Neural progenitor cell (in vitro differentiated cells): ENCODE measurements at places on chromosomes 11 and 22. TPM values are rescaled to one million over a fixed set of nuclear protein-coding genes. Genes with fewer than 3 reads are reported as not detected.

CCND1 gene
- total RNA-seq, result 85.0 and 94.0 TPM in 2 replicates

GRCh38 chr22:35978889-35979288 lies 49.7 kb downstream of the RBFOX2 start:
- no peaks in the 10 kb centered on the region for H3K27me3 ChIP-seq
- DNase-seq, result no peak
- peaks cover 43% of the 10 kb centered on the region for H3K4me1 ChIP-seq

GRCh38 chr11:96329419-96329818 lies 13.6 kb downstream of the MAML2 start:
- no peaks in the 10 kb centered on the region for H3K36me3 ChIP-seq
- no peak for DNase-seq
- no peaks in the 10 kb centered on the region for H3K27me3 ChIP-seq
- no peak overlapping the region for H3K4me3 ChIP-seq

PIWIL4 gene
- total RNA-seq, result 1.1 and 1.3 TPM in 2 replicates

DNA sequence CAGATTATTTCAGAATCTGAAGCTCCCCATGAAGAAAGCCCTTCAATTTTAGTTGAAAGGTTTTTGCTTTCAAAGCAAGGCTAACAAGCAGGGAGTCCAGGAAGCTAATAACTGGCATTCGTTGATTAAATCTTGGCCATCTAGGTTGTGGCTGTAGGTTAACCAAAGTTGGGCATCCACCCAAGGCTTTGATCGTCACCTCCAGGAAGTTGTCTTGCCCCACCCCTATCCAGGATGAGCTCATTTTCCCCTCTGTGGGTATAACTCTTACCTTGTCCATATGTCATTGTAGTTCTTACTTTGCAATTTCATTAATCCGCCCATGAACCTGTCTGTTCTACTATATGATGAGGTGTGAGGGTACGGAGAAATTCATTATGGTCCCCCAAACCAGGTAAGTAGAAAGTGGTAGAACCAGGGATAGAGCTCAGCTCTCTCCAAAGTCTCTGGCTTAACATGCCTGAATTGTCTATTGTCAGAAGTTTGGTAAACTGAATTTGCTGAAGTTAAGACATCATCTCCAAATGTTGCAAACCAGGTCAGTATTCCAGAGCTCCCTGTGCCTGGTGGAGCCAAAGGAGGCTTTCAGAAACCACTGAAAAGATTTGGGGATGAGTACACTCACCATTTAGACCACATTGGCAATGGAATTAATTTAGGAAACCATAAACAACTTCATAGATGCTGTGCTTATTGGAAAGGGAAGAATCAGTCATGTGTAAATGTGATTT lies 97.1 kb downstream of the CD44 start:
- DNase-seq, result no peak
- no peak overlapping the region for H3K4me3 ChIP-seq
- H3K36me3 ChIP-seq, result no peaks in the 10 kb centered on the region
- H3K27me3 ChIP-seq, result no peaks in the 10 kb centered on the region
- no peak overlapping the region for H3K27ac ChIP-seq

DNA sequence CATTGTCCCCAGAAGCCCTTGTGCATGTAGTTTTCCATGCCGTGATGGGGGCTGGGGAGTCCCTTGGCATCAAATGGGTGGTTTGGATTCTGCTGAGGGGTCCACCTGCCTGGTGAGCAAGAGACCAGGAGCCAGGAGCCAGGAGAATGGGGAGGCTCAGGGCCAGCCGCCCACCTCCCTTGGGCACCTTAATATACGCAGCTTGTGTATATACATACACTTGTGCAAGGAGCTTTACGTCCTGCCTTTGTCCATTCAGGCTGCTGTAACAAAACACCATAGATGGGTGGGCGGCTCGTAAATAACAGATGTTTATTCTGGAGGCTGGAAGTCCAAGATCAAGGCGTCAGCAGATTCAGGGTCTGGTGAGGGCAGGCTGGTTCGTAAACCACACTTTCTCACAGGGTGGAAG lies 62.5 kb downstream of the SMIM38 start:
- no peaks in the 10 kb centered on the region for H3K36me3 ChIP-seq
- H3K27ac ChIP-seq, result no peak overlapping the region
- H3K4me3 ChIP-seq, result no peak overlapping the region
- H3K27me3 ChIP-seq, result no peaks in the 10 kb centered on the region
- no peaks in the 10 kb centered on the region for H3K4me1 ChIP-seq
- DNase-seq, result no peak

- H3K36me3 ChIP-seq, result no peaks in the 10 kb centered on the region
- no peak overlapping the region for H3K4me3 ChIP-seq
- no peaks in the 10 kb centered on the region for H3K27me3 ChIP-seq
- H3K4me1 ChIP-seq, result no peaks in the 10 kb centered on the region
- no peak overlapping the region for H3K27ac ChIP-seq
Observed at GRCh38 chr11:528815-529727, 6.3 kb downstream of the HRAS start.

OR2AT4 gene
- 0.22 TPM in 1 of 2 replicates, not detected in the other for total RNA-seq

DNA sequence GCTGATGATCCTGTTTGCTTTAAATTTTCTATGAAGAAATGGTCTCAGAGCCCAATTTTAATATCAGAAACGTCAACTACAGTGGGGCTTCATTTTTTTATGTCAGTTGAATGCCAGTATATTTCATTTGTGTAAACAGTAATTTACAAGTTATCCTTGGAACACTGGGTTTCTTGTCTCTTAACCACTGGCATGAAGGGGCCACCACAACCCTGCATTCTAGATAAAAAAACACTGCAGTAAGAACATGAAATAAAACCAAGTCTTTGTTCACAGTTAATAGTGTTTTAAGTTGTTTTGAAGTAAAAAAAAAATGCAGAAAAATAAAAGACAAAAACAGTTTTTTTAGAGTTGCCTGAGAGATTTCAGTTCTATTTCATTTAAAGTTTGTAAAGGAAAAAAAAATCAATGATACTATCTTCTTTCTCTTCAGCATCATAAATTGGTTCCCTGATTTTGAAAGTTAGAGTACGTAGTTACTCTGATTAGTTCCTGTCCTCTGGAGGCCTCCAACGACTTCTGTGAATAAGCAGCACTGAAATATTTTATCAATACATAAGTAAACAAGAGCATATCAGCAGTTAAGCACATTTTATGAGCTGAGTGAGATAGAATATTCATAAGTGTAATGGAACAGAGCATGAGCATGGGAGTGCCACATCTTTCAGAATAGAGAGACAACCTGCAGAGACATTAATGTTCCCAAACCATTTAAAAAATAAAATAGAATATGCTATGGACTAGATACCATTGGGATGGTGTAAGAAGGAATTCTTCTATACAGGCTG lies 7.8 kb upstream of the DDI1 start:
- H3K27me3 ChIP-seq, result no peaks in the 10 kb centered on the region
- H3K36me3 ChIP-seq, result no peaks in the 10 kb centered on the region
- no peak for DNase-seq
- H3K4me1 ChIP-seq, result peaks cover 6% of the 10 kb centered on the region
- no peak overlapping the region for H3K27ac ChIP-seq

PKNOX2 gene
- total RNA-seq, result 4.3 and 7.2 TPM in 2 replicates

DNA sequence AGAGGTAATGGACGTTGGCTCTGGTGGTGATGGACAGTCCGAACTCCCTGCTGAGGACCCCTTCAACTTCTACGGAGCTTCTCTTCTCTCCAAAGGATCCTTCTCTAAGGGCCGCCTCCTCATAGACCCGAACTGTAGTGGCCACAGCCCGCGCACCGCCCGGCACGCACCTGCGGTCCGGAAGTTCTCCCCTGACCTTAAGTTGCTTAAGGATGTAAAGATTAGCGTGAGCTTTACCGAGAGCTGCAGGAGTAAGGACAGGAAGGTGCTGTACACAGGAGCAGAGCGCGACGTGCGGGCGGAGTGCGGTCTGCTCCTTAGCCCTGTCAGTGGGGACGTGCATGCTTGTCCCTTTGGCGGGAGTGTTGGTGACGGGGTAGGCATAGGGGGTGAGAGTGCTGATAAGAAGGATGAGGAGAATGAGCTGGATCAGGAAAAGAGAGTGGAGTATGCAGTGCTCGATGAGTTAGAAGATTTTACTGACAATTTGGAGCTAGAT lies 6.1 kb downstream of the DGCR8 start:
- DNase-seq, result no peak
- no peaks in the 10 kb centered on the region for H3K27me3 ChIP-seq
- no peak overlapping the region for H3K4me3 ChIP-seq
- peaks cover 7% of the 10 kb centered on the region for H3K36me3 ChIP-seq
- no peak overlapping the region for H3K27ac ChIP-seq

OR52E8 gene
- total RNA-seq, result 0.46 TPM in 1 of 2 replicates, not detected in the other

BRMS1 gene
- 16.4 and 34.6 TPM in 2 replicates for total RNA-seq

DNA sequence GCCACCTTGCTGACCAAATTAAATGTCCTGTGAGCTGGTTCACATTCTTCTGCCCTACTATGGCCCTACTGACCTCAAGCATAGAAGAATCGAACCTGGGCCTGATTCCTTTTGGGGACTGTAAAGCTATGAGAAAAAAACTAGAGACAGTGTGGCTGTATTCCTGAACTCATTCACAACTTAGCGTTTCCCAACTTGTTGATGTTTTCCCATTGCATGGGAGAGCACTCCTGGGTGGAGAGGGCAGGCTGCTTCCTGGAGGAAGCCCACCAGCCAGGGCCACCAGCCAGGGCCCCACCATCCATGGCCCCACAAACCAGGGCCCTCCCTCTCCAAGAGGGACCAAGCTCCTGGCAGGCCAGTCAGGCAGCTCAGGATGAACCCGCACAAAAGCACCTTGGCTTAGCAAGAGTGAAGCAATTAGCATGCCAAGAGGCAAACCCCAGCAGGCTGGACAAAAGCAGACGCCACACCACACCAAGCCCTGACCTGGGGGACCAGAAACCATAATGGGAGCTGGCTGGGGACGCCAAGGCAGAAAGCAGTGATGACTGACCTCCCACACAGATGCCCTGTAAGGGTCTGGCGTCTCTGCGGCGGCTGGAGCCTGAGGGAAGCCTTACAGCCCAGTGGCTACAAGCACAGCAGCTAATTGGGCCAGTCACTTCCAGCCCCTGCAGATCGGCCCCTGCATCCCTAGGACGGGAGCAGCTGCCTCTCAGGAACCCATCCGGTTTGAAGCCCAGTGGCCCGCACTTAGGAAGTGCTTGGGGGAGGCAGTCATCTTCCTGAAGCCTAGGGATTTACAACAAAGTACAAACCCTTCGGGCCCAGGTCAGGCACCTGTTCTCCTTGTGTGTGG lies 2.1 kb downstream of the CERK start:
- peak; percentile 60 for DNase-seq
- peaks cover 29% of the 10 kb centered on the region for H3K4me1 ChIP-seq
- no peaks in the 10 kb centered on the region for H3K36me3 ChIP-seq
- H3K4me3 ChIP-seq, result peak overlapping the region; percentile 94

- no peak for DNase-seq
- H3K4me1 ChIP-seq, result peaks cover 11% of the 10 kb centered on the region
- H3K27ac ChIP-seq, result no peak overlapping the region
- peaks cover 30% of the 10 kb centered on the region for H3K27me3 ChIP-seq
- H3K4me3 ChIP-seq, result no peak overlapping the region
- H3K36me3 ChIP-seq, result no peaks in the 10 kb centered on the region
Observed at GRCh38 chr22:44543781-44544477, 45.9 kb upstream of the RTL6 start.

CRYBB2 gene
- total RNA-seq, result 0.65 TPM in 1 of 2 replicates, not detected in the other

GRCh38 chr11:63563201-63564055 lies at the start of gene PLAAT2:
PLAAT2 (minus strand) TSS chr11:63563379; CDS start chr11:63563324, 55 bp downstream.
- H3K27me3 ChIP-seq, result no peaks in the 10 kb centered on the region
- no peak for DNase-seq
- no peak within 1 kb of the TSS for H3K4me3 ChIP-seq
- H3K36me3 ChIP-seq, result no peaks in the 10 kb centered on the region

NXPE1 gene
- total RNA-seq, result not detected in 2 replicates

DNA sequence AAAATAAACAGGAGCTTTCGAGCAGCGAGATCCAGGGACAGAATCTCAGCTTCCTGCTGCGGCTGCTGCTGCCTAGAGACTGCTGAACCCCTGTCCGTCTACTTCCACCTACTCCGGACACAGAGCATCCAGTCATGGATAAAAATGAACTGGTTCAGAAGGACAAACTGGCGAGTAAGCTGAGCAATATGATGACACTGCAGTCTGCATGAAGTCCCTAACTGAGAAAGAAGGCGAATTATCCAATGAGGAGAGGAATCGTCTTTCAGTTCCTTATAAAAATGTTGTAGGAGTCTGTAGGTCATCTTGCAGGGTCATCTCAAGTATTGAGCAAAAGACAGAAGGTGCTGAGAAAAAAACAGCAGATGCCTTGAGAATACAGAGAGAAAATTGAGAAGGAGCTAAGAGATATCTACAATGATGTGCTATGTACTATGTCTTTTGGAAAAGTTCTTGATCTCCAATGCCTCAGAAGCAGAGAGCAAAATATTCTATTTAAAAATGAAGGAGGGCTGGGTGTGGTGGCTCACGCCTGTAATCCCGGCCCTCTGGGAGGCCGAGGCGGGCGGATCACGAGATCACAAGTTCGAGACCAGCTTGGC lies 11.1 kb upstream of the MS4A2 start:
- no peaks in the 10 kb centered on the region for H3K4me1 ChIP-seq
- no peak overlapping the region for H3K27ac ChIP-seq
- no peaks in the 10 kb centered on the region for H3K36me3 ChIP-seq
- H3K27me3 ChIP-seq, result no peaks in the 10 kb centered on the region

GRCh38 chr11:82732734-82733443 lies 775 bp downstream of the FAM181B start:
- peaks cover 100% of the 10 kb centered on the region for H3K27me3 ChIP-seq
- H3K27ac ChIP-seq, result no peak overlapping the region
- peak; percentile 57 for DNase-seq
- peak overlapping the region; percentile 59 for H3K4me3 ChIP-seq

- DNase-seq, result no peak
- H3K27me3 ChIP-seq, result no peaks in the 10 kb centered on the region
- no peak overlapping the region for H3K27ac ChIP-seq
- no peaks in the 10 kb centered on the region for H3K36me3 ChIP-seq
- H3K4me3 ChIP-seq, result no peak overlapping the region
- peaks cover 22% of the 10 kb centered on the region for H3K4me1 ChIP-seq
Observed at GRCh38 chr11:45048870-45049691, 97.4 kb upstream of the PRDM11 start.

- no peak for DNase-seq
- no peak overlapping the region for H3K27ac ChIP-seq
- no peak overlapping the region for H3K4me3 ChIP-seq
- H3K4me1 ChIP-seq, result peaks cover 14% of the 10 kb centered on the region
Observed at GRCh38 chr11:13448876-13449275, 14.1 kb downstream of the BTBD10 start.

MRGPRX4 gene
- total RNA-seq, result not detected in 2 replicates

DNA sequence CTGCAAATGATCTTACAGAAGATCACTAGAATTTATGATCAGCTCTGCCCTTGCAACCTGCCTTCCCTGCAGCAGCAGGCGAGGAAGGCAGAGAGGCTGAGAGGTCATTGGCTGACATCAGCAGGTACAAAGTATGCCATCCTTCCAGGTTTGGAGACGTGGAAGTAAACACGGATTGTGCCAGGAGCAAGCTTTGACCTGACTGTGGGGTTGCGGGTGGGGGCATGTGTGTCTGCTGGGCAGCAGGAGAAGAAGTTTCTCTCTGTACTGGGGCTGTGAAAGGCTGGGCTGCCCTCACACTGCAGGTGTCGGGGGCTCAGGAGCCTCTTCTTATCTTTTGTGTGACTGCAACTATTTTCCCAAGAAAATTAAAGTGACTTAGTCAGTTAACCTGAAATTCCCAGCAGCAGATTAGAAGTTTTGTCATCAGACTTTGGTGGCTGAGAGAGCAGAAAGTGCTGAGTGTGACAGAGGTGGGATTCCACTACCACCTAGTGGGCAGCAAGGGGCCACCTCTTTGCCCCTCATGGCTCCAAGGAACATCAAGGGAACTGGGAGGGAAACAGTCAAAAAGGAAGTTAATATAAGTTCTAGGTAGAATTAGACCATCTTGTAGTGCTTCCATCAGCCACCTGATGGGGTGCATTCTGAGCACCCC lies 565.9 kb downstream of the ETS1 start:
- H3K4me1 ChIP-seq, result no peaks in the 10 kb centered on the region
- DNase-seq, result peak; percentile 71
- H3K27ac ChIP-seq, result no peak overlapping the region
- H3K4me3 ChIP-seq, result no peak overlapping the region
